ENCODE measurements at places on chromosomes 4 and X.

- no peak for DNase-seq
Measured at GRCh38 chr4:113880240-113881028, 99.0 kb downstream of the ARSJ start.

DNA sequence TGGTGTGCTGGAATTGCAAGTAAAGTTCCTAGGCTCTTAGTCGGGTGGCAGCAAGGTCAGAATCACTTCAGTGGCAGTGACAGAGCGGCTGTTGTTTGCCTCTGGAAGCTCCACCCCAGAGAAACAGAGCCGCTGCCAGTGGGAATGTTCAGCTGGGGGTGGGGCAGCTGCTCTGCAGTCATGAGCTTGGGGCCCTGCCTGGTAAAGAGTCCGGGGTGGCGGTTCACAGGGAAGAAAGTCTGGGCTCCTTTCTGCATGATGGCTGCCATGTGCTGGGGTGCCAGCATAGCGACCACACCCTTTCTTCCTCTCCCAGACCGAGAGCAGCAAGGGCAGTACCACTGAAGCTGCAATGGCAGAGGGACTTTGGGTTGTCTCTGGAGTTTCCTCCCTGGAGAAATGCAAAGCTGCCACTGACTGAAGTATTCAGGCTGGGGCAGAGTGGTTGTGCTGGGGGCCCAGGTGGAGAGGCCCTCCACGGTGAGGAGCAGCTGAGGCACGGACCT is 108.8 kb upstream of the CENPE start:
- DNase-seq = no peak

DNA sequence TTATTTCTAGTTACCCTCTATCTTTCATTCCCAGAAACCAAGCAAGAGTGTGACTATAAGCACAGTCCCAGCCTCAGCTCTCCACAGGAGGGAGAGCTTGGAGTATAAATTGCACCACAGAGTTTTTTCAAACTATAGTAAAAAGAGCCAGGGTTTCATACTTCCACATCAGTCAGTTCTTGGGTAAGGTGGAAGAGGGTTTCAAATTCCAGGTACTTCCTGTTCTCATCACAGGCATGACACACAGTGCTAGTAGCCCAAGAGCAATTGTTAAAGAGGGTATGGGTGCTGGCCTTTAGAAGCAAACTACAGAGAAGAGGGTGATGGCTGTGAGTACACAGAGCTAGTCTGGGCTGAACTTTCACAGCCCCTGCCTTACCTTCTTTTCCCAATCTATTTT is 5.7 kb upstream of the IL1RAPL1 start:
- DNase-seq = no peak

DNA sequence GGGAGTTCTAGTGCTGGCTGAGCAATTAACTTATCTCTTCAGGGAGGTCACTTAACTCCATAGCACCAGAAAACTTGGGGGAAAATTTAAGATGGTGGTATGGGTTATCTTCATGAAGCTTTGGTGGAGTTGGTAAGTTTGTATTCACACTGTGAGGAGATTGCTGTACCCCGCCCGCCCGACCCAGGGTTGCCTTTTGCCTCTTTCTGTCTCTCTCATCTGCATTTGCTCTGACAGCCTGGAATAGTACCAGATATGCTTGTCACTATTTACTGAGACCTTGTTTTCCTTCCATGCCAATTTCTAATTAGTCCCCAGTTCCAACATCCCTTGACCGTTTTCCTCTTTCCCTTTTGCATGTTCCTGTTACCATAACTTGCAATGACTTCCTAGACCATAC is 33.1 kb upstream of the ARHGEF9 start:
- DNase-seq = no peak

DNA sequence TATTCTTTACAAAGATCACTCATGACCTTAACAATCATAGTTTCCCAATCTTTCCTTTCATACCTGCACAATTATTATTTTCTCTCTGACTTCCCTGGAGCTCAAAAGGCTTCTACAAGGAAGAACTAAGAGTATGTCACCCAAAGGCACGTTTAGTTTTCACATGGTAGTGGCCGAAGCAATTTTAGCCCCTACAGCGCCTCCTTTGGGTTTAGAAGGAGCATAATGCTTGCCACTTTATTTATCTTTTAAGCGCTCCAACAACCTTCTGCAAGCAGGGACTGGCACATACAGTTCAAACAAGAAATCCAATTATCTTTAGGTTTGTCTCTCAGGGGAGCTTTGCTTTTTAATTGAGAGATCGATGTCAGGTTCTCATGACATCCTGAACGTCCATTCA is 42.0 kb upstream of the IGSF1 start:
- DNase-seq = no peak

DNA sequence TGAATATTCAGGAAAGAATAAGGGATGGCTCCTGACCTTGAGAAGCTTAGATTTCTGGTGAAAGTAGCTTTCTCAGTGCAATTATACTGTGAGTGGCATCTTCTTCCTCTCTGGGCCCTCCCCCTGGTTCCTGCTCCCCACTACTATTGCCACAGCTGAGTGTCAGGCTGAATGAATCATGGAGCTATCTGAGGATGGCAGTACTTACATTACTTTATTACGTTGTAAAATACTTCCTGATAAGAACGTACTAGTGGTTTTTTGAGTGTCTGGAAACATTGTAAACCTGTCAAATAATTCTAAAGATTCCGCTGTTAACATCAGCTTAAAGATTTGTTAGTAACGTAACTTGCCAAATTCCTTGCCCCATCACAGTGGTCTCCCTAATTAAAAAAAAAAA is 36.2 kb downstream of the ARHGAP10 start:
- DNase-seq = no peak
